ENCODE measurements at places on chromosomes 7 and 10.
A peak's percentile ranks its signal among the peaks of the same experiment; 100 is the strongest.

DNA sequence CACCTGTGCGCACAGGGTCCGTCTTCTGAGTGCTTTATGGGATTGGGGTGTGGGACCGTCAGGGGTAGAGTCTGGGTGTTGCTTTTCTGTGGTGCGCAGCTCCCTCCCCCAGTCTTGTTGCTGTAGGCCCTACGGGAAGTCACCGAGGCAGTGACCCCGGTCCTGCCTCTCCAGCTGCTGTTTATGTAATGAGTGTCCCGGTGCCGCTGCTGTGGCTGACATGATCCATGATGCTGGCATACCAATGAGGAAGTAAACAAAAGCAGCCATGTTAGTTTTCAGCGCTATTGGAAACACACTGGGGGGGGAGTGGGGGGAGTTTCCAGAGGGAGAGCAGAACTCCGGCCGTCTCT lies 1.1 kb downstream of the TRIM8 start:
- DNase-seq = peak; percentile 37

- DNase-seq = no peak
Measured at GRCh38 chr7:45155941-45156340, 1.6 kb upstream of the RAMP3 start.

DNA sequence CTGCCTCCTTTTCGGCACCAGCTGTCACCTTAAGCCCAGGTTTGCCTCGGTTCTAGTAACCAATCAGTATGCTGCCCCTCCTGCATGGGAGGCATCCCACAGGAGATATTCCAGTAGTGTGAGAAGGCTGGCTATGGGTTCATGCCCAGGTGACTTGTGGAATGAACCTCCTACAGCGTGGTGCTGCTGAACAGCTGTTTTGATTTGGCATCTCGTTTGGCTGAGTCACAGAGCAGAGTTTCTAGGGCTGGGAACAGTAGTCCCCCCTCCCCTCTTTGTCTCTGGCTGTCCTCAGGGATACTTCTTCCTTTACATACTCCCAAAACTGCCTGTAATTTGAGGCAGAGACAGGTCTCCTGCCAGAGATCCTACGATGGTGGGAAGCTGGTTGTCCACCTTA lies 16.1 kb downstream of the R3HCC1L start:
- DNase-seq = no peak

GRCh38 chr7:127588019-127588696 lies at the start of gene ARF5:
Gene ARF5, plus strand, starts transcription at chr7:127588411. Its CDS starts 88 bp downstream, at chr7:127588499.
- peak; percentile 92 for DNase-seq

GRCh38 chr7:2823130-2823529 lies 21.0 kb downstream of the GNA12 start:
- no peak for DNase-seq

Data from CD4-positive, alpha-beta T cell (primary cell).